ENCODE measurements at places on chromosomes 3 and 15.

GRCh38 chr3:11610700-11611275 is 32.9 kb downstream of the VGLL4 start:
- no peak for DNase-seq

GRCh38 chr3:34948517-34948916 is 690.8 kb upstream of the ARPP21 start:
- no peak for DNase-seq

- no peak for DNase-seq
Observed at GRCh38 chr15:42461261-42461660, 29.7 kb downstream of the ZNF106 start.

DNA sequence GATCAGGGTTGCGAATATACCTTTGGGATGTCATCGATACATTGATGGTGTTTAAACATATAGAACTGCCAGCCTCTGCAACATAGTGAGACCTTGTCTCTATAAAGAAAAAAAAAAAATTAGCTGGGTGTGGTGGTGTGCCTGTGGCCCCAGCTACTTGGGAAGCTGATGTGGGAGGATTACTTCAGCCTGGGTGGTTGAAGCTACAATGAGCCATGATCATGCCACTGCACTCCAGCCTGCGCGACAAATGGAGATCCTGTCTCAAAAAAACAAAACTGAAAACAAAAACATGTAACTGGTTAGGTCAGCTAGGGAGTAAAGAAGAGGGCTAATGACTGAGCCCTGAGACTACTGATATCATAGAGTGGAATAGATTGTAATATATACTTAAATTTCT is 30.7 kb upstream of the MGA start:
- DNase-seq: no peak

DNA sequence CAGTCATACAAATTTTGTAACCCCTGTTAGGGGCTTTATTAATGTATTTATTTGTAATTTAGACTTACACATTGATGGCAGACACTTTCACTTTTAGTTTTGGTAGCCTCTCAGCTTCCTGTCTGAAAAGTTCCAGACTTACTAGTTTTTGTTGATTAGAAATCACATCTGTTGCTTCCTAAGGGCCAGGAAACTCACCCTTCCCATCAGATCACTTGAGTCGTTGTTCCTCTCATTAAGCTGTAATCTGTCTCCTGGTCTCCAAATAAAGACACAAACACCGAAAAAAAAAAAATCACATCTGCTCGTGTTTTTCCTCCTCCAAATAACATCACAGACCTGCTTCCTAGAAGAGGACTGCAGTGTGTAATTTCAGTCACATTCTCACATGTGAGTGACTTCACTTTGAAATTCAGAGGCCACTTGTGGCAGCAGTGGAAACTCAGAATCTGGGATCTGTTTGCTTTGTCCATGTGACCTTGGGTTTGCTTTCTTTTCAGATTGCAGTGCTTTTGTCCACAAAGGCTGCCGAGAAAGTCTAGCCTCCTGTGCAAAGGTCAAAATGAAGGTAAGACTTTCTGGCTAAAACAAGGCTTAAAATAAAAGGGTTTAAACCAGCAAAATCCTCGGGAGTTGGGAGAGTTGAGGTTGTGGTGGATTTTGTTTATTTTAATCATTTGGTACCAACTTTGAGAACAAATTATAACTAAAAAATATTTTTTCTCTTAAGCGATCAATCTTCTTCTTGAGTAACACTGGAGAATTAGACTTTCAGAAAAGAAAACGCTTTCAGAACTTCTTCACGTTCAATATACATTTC is 87.0 kb downstream of the KLHL25 start:
- no peak for DNase-seq

Data from NCI-H1417 treated with DMSO at 0.1 percent for 48 hours (cell line).